Kidney epithelial cell (primary cell): ENCODE measurements at places on chromosomes 4 and X. TPM values are rescaled to one million over a fixed set of nuclear protein-coding genes. Genes with fewer than 3 reads are reported as not detected.

Gene TMPRSS11B
- total RNA-seq = not detected in 2 replicates

Gene SPANXC
- total RNA-seq = not detected in 2 replicates

Gene TSPAN6
- total RNA-seq = 42.7 and 44.0 TPM in 2 replicates

DNA sequence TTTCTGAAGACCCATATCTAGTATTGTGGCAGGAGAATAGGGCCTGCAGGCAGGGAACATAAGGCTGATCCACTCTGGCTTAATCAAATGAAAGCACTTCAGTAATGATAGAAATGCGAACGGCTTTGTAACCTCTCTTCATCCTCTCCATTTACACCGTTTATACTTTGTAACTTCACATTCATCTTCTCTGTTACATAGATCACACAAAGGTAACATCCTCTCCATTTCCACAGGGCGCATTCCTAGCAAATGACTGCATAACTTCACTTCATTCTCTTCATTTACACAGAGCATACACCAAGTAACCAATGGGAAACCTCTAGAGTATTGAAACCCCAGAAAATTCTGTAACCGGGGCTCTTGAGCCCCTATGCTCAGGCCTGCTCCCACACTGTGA is 65.5 kb upstream of the SLC34A2 start:
- no peak for DNase-seq

DNA sequence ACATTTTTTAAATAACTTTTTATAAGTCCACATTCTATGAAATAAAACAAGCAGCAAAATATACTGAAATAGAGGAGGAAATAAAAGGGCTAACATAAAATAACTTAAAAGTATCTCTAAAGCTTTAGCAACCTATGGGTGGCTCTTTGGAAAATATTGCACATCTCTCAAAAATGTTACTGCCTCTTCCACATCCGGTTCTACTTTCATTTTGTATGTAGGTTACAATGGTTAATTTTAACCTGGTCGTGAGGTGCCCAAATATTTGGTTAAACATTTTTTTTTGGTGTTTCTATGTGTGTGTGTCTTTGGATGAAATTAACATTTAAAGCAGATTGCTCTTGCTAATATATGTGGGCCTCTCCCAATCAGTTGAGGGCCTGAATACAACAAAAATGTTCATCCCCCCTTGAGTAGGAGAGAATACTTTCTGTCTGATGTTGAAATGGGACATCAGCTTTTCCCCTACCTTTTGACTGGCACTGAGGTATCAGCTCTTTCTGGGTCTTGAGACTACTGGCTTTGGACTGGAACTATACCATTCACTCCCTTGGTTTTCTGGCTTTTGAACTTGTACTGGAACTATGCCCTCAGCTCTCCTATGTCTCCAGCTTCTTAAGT is 353.0 kb downstream of the ADAM29 start:
- DNase-seq = no peak

- DNase-seq = peak; percentile 16
These were observed 14.9 kb upstream of the LOC101059915 start for GRCh38 chrX:71652405-71652804.

- no peak for DNase-seq
These were observed 219.7 kb upstream of the NDST3 start for GRCh38 chr4:117814277-117815246.

DNA sequence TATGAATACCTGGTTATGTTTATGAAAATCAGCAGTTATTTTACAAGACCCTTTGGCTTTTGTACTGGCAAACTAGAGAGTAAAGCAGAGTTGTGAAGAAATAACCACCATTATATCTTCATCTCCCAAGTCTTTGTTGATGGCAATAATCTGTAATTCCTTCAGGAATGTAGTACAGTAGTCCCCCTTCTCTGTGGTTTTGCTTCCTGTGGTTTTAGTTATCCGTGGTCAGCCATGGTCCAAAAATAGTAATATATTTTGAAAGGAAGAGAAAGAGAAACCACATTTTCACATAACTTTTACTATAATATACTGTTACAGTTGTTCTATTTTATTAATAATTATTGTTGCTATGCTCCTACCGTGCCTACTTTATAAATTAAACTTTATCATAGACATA is 27.8 kb downstream of the BANK1 start:
- no peak for DNase-seq

DNA sequence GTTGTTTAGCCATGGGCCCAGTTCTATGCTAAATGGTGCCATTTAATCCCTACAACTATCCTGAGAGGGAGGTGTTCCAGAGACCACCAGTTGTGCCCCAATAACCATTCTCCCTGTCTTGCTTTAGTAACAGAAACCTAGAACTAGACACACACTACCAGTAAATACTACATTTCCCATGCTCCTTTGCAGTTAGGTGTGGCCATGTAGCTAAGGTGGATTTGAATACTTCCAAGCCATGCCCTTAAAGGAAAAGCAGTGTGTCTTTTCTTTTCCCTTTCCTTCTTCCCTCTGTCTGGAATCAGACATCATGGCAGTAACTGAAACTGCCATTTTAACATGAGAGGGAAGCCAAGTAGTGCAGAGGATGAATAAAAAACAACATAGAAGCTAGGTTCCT is 90.9 kb upstream of the TMEM33 start:
- no peak for DNase-seq

- DNase-seq = no peak
These were observed 1.0 kb upstream of the PLA2G12A start for GRCh38 chr4:109730619-109731545.

DNA sequence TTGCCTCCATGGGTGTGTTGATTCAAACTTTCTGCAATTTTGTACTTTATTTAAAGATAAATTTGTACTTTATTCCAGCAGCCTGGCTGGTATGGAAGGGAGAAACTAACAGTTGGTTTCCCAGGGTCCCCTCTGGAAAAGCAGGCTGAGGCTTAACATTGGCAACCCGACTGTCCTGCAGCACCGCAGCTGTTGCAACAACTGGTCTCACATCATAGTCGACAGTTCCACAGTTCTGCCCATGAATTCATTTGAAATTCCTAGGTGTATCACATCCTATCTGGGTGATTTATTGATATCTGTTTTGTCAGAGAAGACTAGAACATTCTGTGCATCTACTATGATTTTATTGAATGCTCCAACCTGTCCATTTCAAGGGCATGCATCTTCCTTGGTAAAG is 98.8 kb upstream of the GATB start:
- DNase-seq = no peak

DNA sequence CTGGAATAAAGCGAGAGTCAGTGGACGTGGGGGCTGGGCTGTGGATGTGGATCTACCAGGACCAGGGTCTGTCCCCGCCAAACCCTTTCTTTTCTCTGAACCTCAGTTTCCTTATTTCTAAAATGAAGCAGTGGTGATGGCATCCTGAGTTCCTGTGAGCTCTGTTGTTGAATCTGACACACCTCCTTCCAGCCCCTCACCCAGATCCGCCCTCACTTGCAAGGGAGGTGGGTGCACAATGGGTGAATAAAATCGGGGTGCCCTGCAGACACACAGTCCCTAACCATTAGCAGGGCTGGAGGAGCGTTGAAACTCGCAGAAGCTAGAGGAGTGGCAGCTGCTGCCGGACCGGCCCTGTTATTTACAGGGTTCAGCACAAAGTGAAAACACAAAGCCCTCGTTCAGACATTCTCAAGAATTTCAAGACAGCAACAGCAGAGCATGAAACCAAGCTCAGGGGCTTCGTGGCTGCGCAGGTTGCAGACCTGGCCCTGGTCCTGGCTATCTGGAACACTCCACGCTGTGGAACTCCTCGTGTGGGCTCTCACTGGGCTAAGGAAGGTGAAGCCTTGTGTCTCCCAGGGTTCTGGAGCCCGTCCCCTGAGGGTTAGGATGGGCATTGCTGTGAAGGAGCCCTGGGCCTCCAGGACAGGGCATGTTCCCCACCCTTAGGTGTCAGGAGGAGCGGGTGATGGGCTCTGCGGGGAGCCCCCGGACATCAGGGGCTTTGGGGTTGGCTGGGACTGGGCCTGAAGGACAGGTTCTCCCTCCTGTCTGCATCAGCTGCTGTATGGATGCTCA is 42.9 kb downstream of the PSAPL1 start:
- DNase-seq = no peak

- peak; percentile 58 for DNase-seq
These were observed 230.7 kb upstream of the STK26 start for GRCh38 chrX:131792356-131792749.

DNA sequence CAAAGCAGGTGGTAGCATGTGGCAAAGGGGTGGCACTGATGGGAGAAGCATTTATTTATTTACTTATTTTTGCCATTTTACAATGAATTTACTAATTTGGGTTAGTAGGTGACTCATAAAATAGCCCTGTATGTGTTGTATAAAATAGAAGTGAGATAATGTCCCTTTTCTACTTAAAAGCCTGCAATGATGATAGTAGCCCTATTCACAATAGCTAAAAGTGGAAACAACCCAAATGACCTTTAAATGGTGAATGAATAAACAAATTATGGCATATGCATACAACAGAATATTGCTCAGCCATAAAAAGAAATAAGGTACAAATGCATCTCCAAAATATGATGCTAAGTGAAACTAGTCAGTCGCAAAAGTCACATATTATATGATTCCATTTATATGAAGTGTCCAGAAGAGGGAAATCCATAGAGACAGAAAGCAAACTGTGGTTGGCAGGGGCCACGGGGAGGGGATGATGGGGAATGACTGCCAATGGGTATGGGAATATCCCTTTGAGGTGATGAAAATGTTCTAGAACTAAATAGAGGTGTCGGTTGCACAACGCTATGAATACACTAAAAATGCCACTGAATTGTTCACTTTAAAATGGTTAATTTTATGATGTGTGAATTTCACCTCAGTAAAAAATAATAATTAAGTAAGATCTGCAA is 35.8 kb upstream of the FAM9C start:
- DNase-seq = no peak

DNA sequence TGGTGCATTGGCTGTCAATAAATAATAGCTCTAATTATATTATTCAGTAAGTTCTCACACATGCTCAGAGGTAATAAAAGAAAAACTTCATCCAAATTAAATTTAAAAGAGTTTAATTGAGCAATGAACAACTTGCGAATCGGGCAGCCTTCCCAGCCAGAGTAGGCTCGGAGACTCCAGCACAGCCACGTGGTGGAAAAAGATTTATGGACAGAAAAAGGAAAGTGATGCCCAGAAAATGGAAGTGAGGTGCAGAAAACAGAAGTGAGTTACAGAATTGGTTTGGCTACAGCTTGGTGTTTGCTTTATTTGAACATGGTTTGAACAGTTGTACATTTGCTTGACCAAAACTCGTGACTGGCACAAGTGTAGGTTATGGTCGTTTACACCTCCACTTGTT is 13.6 kb upstream of the BOD1L1 start:
- DNase-seq = no peak

DNA sequence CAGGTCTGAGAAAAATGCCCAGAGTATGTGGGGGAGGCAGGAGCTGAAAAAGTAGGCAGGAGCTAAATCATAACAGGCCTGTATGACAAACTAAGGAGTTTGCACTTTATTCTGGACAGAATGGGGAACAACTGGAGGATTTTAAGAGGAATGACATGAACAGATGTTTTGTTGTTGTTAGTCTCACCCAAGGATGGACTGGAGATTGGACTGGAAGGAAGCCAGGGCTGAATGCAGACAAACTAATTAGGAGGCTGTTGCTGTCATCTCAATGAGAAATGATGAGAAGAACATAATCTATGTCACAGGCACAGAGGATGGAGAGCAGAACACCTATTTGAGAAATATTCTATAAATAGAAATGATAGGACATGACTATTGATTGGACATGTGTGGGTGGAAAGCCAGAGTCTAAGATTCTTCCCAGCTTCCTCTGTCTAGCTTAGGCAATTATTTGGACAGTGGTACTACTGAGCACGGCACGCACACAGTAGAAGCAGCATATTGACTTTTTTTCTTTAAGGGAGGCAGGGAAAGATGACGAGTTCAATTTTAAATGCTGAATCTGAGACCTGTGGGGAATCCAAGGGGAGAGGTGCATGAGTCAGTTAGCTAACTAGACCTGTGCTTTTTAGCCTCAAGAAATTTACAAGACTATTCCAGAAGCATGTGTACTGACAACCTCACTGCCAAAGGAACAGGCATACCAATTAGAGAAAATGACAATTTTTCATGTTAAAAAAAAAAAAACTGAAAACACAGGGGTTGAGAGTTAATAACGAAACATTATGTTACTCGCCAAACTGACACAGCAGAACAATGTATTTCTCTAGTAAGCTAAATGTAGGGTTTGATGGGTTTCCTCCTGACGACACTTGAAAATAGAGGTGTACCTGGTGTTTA is 963 bp upstream of the USO1 start:
- no peak for DNase-seq

- DNase-seq = no peak
These were observed 44.1 kb downstream of the CHRNA9 start for GRCh38 chr4:40379248-40379647.

- DNase-seq = no peak
These were observed 32.8 kb upstream of the DCLK2 start for GRCh38 chr4:150045410-150045809.
